ENCODE measurements at places on chromosomes 2 and 18.

- DNase-seq: no peak
These were observed 73.0 kb upstream of the KCTD1 start for GRCh38 chr18:26621161-26622026.

DNA sequence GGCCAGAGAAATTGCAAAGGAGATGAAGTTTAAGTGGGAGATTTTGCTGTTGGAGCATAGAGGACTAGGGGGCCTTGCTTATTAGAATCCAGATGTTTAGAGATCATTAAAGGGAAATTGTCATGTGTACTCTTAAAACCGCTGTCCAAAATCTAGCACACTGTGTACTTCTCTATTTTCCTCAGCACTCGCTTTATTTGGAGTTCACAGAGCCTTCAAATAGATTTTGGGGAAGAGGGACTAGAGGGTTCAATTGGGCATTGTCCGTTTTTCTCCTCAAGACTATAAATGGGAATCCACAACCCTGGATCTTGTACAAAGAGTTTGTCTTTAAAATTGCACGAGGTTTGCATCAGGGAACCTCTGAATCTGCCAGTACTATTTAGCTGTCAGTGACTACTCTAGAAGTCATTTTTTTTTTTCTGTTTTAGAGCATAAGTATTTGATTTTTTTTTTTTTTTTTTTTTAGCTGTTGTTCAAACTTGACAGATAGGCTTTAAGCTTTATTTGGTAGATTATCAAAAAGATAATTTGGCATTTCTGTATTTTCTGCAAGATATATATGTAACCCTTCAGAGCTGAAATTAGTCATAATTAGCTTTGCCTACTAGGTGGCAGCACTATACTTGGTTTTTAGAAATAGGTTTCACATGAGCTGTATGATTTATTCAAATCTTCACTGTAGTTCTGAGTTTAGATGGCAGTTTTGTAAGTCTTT, 14.2 kb downstream of the PMS1 start:
- DNase-seq: peak; percentile 32

DNA sequence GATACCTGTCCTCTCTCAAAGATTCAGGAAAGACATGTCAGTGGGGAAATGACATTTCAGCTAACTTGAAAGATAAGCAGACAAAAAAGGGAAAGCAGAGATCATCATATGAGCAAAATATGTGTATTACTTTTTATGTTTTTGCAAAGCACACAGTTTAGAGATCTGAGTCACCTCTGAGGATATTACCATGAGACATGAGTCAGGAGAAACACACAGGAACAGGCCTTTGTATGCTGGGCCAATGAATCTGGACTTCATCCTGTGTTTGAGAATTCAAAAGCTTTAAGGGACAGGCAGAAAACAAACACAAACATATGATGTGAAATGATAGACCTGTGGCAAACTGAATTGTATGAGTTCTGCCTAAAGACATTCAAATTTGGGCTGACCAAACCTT, 306.0 kb upstream of the EPC2 start:
- no peak for DNase-seq

GRCh38 chr2:218264773-218265561, 4.2 kb downstream of the GPBAR1 start:
- DNase-seq: no peak

DNA sequence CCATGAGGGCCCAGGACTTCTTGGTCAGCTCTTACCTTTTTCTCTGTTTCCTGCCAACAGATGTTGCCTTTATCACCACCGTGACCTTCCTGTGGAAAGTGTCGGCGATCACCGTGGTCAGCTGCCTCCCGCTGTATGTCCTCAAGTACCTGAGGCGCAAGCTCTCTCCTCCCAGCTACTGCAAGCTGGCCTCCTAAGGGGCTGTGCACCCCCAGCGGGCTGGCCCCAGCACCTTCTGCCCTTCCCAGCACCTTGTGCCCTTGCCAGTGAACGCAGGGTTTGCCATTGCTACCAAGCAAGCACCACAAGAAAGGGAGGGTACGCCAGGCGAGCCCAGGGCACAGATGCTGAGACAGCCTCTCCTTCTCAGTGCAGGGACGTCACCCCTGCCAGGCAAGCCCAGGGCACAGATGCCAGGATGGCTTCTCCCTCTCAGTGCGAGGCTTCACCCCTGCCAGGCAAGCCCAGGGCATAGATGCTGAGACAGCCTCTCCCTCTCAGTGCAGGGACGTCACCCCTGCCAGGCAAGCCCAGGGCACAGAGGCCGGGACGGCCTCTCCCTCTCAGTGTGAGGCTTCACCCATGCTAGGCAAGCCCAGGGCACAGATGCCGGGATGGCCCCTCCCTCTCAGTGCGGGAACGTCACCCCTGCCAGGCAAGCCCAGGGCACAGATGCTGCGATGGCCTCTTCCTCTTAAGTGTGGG, 18.4 kb upstream of the NFATC1 start:
- no peak for DNase-seq
